ENCODE measurements at places on chromosomes 1 and 21.

- DNase-seq = no peak
Observed at GRCh38 chr1:47664356-47664755, 226.5 kb downstream of the FOXD2 start.

- DNase-seq = no peak
Observed at GRCh38 chr1:228368801-228369607, 37.6 kb downstream of the TRIM11 start.

- peak; percentile 35 for DNase-seq
Observed at GRCh38 chr1:46036894-46037839, 95.3 kb downstream of the PIK3R3 start.

- no peak for DNase-seq
Observed at GRCh38 chr1:94471271-94471670, 53.1 kb downstream of the ABCD3 start.

- DNase-seq = no peak
Observed at GRCh38 chr1:85889870-85890269, 181.6 kb upstream of the ZNHIT6 start.

DNA sequence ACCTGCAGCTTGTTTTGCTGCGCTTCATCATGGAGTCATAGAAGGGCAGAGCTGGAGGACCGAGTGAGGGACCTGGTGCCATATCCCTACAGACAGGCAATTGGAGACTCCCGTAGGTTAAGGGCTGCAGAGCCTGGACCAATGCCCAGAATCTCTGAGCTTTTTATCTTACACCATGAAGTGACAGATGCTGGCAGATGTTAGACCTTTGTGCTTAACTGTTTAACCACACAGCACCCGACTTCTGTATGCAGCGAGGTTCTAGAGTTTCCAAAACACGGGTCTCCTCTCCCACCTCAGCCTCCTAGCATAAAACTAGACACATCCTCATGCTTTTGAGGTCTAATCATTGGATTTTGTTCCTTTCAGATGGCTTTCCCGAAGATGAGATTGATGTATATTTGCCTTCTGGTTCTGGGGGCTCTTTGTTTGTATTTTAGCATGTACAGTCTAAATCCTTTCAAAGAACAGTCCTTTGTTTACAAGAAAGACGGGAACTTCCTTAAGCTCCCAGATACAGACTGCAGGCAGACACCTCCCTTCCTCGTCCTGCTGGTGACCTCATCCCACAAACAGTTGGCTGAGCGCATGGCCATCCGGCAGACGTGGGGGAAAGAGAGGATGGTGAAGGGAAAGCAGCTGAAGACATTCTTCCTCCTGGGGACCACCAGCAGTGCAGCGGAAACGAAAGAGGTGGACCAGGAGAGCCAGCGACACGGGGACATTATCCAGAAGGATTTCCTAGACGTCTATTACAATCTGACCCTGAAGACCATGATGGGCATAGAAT is 47.6 kb downstream of the B3GALT5 start:
- peak; percentile 34 for DNase-seq

GRCh38 chr1:202283379-202283844 is 58.3 kb downstream of the UBE2T start:
- DNase-seq = peak; percentile 98

DNA sequence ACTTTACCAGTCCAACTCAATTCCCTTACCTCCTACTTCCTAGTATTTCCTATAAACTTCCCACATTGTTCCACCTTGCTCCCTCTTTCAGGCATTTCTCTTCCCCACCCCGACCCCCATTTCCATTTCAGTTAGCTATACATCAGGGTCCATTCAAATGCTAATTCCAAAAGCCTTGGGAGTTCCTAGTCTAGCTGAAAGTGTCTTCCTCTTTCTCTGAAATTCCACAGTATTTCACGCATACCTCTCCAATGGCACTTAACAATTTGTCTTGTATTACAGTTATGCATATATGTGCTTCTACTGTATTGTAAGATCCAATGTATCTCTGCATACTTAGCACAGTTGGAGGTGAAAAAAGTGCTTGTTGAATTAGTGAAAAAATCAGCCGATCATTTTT is 94.9 kb downstream of the ZNF644 start:
- DNase-seq = no peak

- peak; percentile 63 for DNase-seq
Observed at GRCh38 chr1:93567255-93567918, 114.2 kb downstream of the BCAR3 start.

GRCh38 chr1:163974120-163974519 is 584.9 kb upstream of the PBX1 start:
- DNase-seq = no peak

DNA sequence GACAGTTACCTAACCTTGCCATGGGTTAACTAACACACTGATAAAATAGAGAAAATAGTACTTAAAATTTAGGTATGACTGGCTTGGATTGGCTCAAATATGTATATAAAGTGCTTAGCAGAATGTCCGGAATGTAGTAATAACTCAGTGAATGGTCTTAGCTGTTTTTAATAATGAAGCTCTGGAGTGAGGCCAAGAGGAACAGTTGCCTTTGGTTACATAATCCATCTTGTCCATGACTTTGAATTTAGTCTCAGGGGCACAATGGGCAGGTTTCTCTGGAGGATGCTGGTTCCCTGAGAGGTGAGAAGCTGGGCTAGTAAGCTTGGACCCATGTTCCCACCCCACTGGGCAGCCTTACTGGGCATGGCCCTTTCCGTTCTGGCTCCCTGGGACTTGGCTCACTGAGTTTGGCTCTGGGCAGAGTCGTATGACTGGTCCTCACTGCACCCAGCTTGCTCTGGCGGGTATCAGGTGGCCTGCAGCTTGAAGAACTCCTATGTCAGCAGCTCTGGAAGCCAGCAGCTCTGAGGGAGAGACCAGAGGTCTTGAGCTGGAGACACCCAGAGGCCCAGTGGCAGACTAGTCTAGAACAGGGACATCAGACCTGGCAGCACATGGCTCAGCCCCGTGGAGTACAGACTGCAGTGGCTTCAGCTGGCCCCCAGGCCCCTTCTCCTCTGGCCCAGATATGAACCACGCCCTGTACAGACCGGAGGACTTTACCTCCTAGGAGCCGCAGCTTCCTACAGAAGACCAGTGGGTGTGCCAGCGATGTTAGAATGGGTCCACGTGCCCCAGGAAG is 40.4 kb downstream of the TENT5C start:
- DNase-seq = no peak

GRCh38 chr1:220045356-220046051 is 801 bp downstream of the EPRS1 start:
- peak; percentile 7 for DNase-seq

DNA sequence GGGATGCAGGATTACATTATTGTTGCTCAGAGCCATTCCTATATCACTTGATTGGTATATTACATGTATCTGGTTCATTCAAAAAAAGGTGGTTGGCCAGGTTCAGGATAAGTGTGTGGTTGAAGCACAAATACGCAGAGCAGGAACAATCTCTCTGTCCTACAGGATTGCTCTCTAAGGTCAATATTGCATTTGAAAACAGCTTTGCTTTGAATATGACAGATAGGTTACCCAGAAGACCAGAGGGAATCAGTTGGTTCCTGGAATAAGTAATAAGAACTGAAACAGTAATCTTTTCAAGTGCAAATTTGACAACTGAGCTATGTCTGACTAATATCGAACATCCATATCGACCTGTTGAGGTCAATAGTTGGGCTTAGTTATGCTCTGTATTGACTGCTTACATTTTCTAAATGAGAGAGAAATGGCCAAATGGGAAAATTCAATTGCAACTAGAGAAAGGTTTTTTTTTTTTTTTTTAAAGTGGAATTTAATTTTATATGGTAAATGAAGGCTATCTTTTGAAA is 176.8 kb downstream of the ATP6V1G3 start:
- DNase-seq = no peak

DNA sequence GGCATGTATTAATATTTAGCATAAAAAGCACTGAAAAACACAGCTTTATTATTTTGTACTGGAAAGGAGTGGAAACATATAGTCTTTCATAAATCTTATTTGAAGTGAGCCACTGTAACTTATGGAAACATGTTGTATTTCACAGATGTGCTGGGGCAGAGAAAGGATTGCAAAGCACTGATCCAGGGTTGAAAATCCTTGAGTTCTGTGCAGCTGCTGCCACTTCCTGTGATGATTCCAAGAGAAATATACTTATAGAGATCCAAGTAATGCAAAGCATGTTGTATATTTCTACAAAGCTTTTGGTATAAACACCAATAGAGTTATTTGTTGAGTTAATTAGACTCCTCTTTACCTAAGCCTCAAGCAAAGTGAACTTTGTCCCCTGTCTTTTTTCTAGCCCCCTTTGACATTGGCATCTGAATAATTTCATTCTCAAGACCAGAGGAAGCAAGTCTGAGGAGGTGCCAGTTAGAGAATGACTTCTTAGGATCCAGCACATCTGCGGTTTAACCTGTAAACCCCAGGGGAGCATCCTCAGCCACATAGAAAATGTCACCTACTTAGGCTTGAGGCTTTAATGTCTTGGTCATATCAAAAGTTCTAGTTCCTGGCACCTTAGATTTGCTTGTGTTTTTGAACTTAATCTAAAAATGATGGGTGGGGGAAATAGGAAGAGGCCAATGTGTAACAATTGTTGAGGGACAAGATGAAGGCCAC is 173.3 kb downstream of the FASLG start:
- DNase-seq = no peak

- no peak for DNase-seq
Observed at GRCh38 chr1:244665771-244666217, 12.9 kb downstream of the DESI2 start.

- peak; percentile 90 for DNase-seq
Observed at GRCh38 chr1:43048601-43049011, 89.9 kb upstream of the SLC2A1 start.

GRCh38 chr1:180248176-180248575 is 18.1 kb downstream of the LHX4 start:
- no peak for DNase-seq

GRCh38 chr1:42876009-42876408 is 29.6 kb downstream of the ZNF691 start:
- DNase-seq = no peak

DNA sequence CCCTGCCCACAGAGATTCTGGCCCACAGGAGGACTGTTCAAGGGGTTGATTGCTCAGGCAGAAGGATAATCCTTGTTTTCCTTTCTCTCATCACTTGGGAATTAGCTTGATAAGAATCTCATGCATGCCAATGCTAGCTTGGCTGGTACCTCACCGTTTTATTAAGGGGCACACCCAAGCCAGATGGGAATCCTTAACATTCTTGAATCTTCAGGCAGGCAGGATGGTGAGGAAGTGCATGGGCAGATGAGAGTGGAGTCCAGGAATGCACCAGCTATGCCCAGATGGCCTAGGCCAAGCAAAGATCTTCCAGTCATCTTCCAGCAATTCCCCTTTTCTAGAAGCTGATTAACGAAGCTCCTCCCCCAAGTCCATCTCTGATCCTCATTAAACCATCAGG is 4.1 kb upstream of the LCE7A start:
- DNase-seq = peak; percentile 76

DNA sequence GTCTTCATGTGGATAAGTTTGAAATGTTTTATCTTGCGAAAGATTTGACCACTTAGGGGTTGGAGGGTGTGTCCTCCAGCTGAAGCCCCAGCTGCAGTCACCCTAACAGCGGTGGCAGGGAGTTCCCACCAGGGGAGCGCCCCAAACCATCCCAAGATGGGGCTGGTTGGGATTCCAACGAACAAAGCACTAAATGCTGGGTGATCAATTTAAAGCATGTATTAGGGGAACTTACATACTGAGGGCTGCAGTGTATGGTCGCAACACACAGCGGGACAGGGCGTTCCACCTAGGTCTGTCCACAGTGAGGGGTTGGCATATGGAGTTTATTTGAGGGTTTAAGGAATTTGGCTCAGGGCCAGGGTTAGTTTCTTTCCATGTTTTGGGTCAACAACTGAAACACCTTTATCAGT is 26.3 kb downstream of the SLC37A1 start:
- no peak for DNase-seq

GRCh38 chr1:99647490-99647889 is 1.6 kb downstream of the PALMD start:
- no peak for DNase-seq

DNA sequence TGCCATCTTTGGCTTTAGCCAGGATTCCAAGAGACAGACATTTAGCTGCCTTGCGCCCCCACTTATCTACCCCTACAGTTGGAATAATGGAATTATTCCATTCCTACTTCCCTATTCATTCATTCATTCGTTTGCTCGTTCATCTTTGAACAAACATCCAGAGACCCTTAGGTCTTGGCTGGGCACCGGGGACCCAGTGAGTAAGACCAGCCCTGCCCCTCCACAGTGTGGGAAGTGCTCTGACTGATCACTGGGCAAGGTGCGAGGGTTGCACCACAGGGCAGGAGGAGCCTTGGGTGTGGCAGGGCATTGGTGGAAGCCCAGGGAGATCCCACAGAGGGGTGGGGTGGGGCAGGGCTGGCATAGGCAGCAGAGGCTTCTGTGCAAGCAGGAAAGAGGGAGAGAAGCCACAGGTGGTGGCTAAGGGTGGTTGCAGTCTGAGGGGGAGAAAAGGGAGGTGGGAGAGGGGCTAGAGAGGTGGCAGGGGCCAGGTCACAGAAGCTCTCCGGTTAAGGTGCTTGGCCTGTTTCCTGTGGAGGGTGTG is 35.0 kb upstream of the TMEM61 start:
- peak; percentile 44 for DNase-seq

DNA sequence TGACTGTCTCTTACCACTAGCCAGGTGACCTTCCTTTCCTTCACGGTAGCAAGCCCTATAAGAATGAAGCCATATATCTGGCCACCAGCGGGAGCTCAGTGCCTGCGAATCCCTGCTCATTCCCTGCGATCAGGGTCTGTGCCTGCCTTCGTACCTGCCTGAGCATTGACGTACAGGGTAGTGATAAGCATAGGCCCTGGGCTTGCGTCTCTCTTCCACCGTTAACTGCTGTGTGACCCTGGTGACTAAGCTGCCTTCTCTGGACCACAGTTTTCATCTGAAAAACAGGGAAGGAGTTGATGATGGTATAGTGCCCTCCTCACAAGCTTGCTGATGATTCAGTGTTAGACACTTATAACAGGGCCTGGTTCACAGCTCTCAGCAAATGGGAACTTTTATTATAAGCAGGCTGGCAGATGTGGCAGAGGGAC is 4.1 kb downstream of the ZC3H12A start:
- DNase-seq = peak; percentile 81

DNA sequence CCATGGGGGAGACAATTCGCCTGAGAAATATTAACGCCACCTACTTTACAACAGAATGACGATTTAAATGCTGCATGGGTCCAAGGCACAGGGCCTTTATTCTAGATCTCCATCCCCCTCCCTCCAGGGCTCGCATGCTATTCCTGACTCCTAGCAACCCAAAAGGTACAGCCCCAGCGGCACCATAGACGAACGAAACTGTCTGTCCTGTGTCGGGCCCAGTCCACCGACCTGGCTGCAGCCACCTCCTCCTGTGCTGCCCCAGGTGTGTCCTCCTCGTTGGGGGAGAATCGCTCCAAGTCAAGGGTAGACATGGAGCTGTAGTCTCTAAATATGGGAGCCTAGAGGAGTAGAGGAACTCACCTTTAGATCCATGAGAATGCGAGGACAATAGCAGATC is 196.5 kb downstream of the TOMM20 start:
- DNase-seq = no peak
